Amniotic stem cell (primary cell): ENCODE measurements at places on chromosomes 7 and 10.

DNA sequence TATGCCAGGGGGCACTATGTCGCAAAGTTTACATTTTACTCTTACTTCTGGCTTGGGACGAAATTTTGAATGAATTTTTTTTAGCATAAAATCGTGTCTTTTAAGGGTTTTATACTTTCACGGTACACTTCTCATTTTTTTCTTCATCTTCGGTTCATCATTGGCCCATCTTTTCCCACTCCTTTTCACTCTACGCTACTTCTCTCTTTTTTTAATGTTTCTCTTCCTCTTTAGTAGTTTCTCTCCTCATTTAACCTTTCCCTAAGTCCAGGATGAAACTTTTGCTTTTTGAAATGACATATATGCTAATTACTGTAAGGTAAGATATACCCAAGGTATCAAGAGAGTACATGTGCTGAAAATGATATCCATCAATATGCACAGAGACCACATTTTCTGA is 39.5 kb downstream of the C7orf33 start:
- no peak for DNase-seq

DNA sequence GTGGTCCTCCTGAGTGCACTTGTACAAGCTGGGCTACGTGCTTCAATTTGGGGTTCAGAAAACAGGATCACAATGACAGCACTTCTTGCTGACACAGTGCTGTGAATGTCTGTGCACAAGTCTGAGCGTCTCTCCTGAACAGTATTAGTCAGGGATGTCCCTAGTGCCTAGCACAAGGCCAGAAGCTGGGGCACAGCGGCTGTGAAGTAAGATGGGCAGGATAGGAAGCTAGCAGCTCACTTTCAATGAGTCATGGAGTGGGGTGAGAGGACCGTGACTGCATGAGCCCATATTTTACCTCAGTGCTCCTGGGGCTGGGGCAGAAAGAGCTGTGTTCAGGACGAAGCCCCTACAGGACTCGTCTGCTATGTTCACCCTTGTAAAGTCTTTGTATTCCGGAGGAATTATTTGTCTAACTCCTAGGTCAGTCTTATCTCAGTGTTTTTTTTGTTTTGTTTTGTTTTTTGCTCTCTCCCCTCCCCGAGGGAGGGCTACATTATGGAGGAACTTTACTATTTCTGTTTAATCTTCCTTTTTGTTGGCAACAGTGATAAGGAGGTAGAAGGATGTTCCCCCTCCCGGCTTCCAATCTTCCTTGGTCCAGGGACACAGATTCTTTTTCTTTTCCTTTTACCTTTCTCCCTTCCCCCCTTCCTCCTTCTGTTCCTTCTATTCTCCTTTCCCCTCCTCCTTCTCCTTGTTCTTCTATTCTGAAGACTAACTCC is 2.8 kb upstream of the LRMDA start:
- DNase-seq = no peak

DNA sequence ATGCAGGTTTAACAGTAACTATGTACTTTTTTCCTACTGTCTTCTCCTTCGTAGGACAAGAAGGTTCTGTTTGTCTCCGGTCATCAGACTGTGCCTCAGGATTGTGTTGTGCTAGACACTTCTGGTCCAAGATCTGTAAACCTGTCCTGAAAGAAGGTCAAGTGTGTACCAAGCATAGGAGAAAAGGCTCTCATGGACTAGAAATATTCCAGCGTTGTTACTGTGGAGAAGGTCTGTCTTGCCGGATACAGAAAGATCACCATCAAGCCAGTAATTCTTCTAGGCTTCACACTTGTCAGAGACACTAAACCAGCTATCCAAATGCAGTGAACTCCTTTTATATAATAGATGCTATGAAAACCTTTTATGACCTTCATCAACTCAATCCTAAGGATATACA is 2.4 kb downstream of the DKK1 start:
- no peak for DNase-seq

DNA sequence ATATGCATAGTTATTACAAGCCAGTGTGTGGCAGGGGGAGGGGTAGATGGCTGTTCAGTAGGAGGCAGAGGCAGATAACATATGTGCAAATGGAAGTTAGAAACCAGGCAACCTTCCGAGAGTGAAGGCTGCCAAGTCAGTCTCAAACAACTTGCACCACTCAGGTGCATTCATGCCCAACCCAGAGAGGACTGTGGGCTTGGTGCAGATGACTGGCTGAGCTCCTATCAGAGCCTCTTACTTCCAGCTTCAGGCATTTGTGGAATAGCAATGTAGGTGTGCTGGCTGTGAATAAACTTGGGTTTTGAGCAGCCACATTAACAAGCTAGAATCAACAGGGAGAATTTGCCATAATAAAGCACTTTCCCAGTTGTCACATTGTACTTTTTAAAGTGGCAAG is 789.8 kb downstream of the PHTF2 start:
- DNase-seq = no peak

DNA sequence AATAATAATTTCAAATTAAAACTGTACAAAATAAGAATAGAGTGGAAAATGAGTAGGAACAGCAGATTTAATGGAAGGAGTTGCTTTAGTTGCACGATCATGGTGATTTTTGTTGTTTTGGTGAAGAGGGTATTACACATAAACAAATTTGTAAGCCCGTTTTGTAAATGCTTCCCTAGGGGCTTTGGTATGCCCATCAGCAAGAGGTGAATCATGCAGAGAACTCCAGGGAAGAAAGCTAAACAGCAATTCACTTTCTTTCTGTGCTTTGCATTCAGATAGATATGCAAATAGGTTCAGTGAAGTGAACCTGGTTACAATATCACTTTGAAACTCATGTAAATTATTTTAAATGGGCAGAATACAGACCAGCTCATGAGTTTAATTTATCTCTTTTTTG is 422.2 kb upstream of the MTPN start:
- no peak for DNase-seq
